ENCODE measurements at places on chromosomes 7 and 10.
A peak's percentile ranks its signal among the peaks of the same experiment; 100 is the strongest.

DNA sequence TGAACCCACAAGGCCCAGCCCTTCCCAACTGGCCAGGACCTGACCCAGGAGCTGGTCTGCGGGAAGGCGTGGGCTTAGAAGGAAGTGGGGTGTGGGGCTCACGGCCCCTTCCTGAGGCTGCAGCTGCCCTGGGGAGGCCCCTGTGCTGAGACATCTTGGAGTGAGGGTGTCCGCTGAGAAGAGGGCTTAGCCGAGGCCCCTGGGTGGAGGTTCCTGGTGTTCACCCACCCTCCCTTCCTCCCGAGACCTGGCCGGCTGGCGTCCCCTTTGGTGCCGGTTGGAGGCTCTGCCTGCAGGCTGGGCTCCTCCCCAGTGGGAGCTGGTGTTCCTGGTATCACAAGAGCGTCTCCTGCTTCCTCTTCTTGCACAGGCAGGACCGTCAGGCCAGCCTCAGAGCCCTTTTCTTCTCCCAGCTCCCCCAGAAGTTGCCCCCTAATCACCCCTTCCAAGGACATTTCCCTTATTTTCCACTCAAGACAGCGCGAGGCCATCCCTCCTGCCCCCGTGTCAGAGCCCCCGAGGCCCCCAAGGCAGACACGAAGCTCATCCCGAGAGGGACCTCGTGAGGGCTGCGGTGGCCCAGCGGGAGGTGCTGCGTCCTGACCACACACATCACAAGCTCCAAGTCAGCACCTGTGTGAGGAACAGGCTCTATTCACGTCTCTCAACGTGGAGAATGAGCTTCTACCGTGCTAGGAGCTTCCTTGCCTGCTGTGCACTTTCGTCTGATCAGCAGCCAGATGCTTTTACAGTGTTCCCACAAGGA is 25.1 kb upstream of the FAM20C start:
- no peak for DNase-seq

DNA sequence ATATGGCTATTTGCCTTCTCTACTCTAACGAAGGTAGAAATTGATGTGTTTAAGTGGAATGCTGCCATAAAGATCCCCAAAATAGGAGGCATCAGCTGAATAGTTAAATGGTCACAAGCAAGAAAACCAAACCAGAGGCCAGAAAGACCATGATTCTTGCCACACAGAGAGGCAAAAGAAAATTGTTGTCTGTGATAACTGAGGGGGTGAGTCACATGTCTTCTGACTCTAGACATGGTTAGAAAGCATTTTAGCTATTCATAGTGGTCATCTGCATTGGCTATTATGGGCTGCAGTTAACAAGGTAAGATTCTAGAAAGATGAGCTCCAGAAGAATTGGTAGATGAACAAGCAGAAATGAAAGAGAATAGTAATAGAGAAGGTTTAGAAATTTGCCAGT is 361.4 kb upstream of the NPSR1 start:
- DNase-seq = no peak

GRCh38 chr7:128985660-128986059 is 47.9 kb downstream of the IRF5 start:
- no peak for DNase-seq

GRCh38 chr10:35608328-35608672 is 3.2 kb downstream of the GJD4 start:
- peak; percentile 16 for DNase-seq

GRCh38 chr7:68955656-68956055 is 642.6 kb upstream of the AUTS2 start:
- DNase-seq = no peak

DNA sequence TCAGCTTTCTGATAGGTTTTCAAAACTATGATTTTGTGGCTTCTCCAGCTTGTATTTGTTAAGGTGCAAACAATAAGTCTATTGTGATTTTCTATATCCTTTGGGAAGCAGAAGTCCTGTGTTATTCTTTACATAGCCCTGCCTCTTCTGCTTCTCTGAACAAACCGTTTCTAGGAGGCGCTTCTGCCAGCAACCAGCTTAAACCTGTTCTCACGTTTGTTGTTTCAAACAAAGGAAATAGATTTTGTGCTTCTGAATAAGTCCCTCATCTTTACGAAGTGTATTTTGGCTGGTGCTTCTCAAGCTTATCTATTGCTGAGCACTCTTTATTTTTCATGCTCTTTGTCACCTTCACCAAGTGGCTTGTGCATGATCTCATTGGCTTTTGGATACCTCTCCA is 61.0 kb downstream of the VTI1A start:
- no peak for DNase-seq

- no peak for DNase-seq
Measured at GRCh38 chr10:133014416-133015210, 72.2 kb upstream of the CFAP46 start.

All from GM12891 (cell line).